Activated T-cell treated with anti-CD3 and anti-CD28 coated beads, Interleukin-2, amount 50 U/mL, for 4 hours (primary cell): ENCODE measurements at places on chromosomes 6 and 20.

GRCh38 chr6:109429496-109429895 is 10.9 kb downstream of the PPIL6 start:
- DNase-seq: no peak

GRCh38 chr20:47051936-47052526 is 157.4 kb downstream of the EYA2 start:
- no peak for DNase-seq

- DNase-seq: no peak
Measured at GRCh38 chr6:85241498-85242052, 208.3 kb upstream of the NT5E start.

DNA sequence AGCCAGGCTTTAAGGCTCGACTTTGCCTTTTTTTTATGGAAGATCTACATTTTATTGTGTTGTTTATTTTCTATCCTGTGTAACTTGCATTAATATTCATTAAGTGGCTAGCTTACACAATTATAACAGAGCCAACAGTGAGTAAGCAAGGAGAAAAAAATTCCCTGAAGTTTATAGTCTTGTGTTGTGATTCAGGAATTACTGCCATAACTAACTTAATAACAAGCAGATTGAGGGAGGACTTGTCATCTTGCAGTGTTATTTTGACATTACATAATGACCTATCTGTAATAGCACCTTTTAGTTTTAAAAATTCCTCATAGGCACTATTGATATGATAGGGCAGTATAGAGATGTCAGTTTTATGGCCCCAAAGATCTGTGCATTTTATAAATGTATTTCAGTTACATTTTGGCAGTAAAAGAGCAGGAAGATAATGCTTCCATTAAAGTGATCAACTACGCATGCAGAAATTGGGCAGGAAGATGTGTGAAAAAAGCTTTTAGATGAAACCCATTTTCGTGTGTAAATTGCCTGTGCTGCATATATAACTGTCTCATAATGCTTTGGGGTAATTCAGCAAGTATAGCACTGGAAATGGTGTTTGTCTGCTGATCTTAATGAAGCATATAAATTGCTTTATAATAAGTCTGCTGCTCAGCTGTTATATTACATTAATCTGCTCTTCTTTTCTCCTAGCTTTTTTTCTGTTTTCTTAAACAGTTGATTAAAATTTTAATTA is 123.0 kb downstream of the SMAP1 start:
- DNase-seq: no peak

DNA sequence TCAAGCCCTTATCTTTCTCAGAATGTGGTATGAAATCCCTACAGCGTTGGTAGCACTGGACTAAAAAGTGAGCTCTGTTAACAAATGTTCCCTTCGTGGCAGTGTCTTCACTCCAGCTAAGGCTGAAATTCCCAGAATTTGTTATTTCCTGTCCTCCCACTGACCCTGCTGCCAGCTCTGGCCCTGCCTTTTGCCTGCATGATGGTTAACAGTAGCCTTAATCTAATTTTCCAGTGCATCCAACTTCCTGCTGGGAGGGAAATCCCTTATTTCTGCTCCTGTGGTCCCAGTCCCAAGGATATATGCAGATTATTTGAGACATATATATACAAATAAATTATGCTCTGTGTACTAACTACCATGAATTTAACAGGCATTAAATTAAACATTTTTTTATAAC is 157.2 kb upstream of the CARMIL1 start:
- no peak for DNase-seq

DNA sequence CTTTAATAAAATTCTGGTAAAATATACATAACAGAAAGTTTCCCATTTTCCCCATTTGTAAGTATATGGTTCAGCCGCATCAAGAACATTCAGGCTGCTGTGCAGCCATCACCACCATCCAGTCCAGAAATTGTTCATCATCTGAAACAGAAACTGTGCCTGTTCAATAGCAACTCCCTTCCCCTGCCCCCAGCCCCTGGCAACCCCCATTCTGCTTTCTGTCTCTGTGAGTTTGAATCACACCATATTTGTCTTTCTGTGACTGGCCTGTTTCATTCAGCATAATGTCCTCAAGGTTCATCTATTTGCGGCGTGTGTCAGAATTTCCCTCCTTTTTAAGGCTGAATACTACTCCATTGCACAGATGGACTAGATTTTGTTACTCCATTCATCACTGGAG is 19.1 kb downstream of the VSTM2L start:
- DNase-seq: no peak

- DNase-seq: no peak
Measured at GRCh38 chr6:79146421-79146820, 68.4 kb upstream of the PHIP start.

- no peak for DNase-seq
Measured at GRCh38 chr6:129597023-129597713, 112.8 kb downstream of the ARHGAP18 start.

DNA sequence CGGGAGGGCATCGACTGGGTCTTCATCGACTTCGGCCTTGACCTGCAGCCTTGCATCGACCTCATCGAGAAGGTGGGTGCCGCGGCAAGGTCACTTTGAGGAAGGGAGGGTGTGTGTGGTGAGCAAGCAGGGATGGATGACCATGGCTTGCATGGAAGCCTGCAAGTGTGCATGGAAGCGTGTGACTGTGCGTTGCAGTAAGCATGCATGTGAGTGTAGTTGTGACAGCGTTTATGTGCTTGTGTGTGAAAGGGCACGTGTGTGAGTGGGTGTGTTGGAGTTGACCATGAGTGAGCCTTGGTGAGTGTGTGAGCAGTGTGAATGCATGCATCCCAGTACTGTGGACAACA is 32.5 kb downstream of the MYH7B start:
- DNase-seq: no peak
